Stimulated activated CD8-positive, alpha-beta memory T cell treated with anti-CD3 and anti-CD28 coated beads, Interleukin-7, amount 100 ng/mL, for 1 hour (primary cell): ENCODE measurements at places on chromosomes 2 and 18.

DNA sequence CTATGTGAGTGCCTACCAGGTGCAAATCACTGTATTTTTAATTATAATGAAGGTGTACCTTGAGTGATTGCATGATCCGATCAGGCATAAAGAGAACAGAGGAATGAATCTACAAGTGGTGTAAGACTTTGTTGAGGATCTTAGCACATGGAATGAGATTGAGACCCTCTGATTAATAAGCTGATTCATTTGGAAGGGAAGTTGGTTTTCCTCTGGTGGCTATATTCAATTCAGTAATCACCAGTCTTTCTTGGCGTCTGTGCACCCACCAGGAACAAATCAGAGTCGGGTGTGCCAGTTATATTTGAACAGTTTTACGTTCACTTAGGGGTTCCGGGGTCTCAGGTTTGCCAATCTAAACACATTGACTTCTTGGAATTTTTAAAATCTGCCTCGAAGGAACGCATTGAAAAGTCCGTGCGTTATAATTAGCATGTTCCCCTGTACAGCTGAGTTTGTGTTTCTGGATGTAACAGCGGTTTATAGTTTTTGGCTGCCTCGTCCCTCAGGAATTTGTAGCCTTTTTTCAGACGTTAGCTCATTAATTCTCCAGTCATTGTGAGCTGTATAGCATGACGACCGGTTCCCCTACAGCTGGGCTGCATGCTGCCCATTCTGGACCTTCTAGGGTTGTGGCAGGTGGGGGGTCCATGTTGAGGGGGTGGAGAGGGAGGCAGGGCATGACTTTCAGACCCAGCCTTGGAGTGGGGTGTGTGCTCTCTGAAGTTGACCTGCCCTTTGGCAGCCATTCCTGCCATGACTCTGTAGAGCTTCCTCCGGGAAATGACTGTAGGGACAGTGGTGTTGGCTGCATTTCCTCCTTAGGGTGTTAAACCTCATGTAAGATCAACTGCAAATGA is 20.3 kb downstream of the MYO1B start:
- DNase-seq = no peak

DNA sequence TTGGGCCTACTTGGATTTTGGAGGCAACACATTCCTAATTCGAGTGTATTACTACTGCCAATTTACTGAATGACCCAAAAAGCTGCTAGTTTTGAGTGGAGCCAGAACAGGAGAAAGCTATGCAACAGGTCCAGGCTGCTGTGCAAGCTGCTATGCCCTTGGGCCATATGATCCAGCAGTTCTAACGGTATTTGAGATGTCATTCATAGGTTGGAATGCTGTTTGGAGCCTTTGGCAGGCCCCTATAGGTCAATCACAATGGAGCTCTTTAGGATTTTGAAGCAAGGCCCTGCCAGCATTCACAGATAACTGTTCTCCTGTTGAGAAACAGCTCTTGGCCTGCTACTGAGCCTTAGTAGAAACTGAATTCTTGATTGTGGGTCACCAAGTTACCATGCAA is 368.7 kb downstream of the CDH19 start:
- no peak for DNase-seq

GRCh38 chr2:128347171-128347558 is 28.5 kb upstream of the HS6ST1 start:
- DNase-seq = no peak

- no peak for DNase-seq
These were observed 70.8 kb upstream of the STK17B start for GRCh38 chr2:196242131-196242620.
